Activated CD4-positive, alpha-beta T cell treated with anti-CD3 and anti-CD28 coated beads, Interleukin-2, amount 50 U/mL, for 1 hour (primary cell): ENCODE measurements at places on chromosomes 1 and 21.
A peak's percentile ranks its signal among the peaks of the same experiment; 100 is the strongest.

DNA sequence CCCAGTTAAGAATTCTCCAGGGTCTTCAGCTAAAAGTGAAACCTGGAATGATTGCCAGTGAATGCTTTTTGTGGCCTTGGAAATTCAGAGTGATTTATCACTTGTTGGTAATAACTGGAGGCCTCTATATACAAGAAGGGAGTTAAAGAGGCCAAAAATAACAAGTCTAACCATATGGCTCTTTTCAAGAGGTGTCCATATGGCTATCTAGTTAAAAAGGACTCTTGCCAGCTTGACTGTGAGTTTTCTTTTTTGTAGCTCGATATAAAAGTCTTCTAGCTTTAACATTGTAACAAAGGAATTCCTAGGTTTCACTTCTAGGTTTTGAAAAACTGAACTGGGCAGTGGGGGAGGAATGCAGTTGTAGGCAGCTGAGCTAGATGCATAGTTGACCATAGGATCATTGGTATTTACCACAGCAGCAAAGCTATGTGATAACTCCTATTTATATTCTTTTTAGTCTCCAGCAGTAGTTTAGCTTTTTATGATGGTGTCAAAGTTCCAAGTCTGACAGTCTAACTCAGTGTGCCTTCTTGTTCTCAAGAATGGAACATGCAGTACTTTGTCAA, 44.4 kb downstream of the CACHD1 start:
- no peak for DNase-seq

- no peak for DNase-seq
Observed at GRCh38 chr1:247908766-247909165, 11.3 kb upstream of the OR2T8 start.

- DNase-seq: no peak
Observed at GRCh38 chr1:176903474-176903873, 261.0 kb downstream of the ASTN1 start.

GRCh38 chr21:36160850-36161178, 4.2 kb downstream of the DOP1B start:
- DNase-seq: no peak

DNA sequence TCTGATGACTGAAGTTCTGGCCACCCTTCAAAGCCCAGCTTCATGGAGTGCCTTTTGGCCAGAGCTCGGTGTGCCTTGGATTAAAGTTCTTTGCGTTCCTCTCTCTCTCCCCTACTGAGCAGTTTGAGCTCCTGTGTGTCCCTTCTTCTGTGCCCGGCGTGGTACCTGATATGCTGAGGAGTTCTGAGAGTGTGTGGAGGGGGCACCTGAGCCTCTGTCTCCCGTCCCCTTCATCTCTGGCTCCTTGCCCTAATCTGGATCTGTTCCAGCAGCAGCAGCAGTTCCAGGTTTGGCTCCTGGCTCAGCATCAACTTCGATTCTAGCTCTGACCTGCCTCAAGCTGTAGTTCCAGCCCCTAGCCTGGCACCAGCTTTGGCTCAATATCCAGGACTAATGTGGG, 25.1 kb upstream of the MYCL start:
- no peak for DNase-seq

DNA sequence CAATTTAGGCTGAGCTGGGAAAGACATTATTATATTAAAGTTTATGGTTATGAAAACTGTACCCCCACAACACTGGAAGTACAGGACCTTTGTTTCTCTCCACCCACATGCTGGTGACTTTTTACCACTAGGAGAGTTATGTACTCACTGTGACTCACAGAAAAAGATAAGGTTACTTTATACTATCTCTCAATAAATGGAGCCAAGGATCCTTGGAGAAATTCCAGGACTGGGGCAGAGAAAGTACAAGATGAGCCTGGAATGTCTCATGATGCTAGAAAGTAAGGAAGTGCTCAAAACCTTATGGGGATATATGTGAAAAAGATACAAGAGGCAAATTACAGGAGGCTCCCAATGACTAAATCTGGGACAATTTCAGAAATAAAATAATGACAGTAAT, 63.9 kb upstream of the C1orf105 start:
- DNase-seq: no peak

- no peak for DNase-seq
Observed at GRCh38 chr1:232620356-232620969, 9.5 kb downstream of the SIPA1L2 start.

DNA sequence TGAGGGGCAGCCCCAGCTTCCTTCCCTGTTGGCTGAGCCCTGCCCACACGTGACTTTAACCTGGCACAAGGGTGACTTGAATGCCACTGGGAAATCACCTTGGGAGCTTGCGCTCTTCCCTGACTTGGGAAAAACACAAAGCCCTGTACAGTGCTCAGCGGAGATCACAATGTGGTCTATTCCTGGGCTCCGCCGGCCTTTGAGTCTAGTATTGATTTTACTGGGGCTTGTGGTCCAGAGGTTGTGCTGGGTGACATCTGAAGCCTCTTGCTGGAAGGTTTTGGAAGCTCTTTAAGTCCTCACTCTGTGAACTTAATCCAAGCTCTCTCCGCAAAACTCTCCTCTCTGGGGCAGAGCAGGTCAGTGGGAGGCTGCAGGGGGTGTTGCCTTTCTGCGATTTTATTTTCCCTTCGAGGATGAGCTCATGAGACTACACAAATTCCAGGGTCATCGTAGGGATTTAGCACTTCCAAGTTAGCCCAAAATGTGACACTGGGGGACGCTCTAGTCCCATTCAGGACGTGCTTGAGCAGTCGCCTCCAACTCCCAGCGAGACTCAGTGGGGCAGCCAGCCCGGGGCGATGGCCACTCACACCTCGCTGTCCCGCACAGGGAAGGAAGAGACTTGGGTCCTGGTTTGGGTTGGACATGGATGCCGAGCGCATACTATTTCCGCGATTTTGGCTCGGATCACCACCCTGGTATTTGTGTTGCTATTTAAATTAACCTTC, 291.9 kb upstream of the AJAP1 start:
- no peak for DNase-seq

- DNase-seq: no peak
Observed at GRCh38 chr1:21867451-21867996, 55.5 kb downstream of the LDLRAD2 start.

GRCh38 chr1:231776010-231776756, 149.6 kb downstream of the DISC1 start:
- no peak for DNase-seq

DNA sequence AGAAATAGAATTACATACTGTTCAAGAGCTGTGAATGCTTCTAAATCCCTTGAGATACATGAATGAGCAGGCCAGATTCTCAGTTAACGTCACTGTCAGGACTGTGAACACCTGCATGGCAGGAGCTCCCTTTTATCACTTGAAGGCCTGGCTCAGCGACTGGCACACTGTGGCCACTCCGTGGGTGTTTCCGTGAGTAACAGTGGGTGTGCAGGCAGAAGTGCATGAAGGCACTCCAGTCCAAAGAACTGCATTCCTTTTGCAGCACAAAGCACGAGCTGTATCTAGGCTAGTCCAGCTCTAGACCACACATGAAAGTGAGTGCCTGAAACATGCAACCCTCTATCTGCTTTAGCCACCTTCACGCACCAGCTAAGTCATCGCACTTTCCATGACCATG, 9.6 kb upstream of the SIM2 start:
- DNase-seq: no peak

GRCh38 chr1:246020211-246020954, 486.7 kb downstream of the SMYD3 start:
- no peak for DNase-seq

DNA sequence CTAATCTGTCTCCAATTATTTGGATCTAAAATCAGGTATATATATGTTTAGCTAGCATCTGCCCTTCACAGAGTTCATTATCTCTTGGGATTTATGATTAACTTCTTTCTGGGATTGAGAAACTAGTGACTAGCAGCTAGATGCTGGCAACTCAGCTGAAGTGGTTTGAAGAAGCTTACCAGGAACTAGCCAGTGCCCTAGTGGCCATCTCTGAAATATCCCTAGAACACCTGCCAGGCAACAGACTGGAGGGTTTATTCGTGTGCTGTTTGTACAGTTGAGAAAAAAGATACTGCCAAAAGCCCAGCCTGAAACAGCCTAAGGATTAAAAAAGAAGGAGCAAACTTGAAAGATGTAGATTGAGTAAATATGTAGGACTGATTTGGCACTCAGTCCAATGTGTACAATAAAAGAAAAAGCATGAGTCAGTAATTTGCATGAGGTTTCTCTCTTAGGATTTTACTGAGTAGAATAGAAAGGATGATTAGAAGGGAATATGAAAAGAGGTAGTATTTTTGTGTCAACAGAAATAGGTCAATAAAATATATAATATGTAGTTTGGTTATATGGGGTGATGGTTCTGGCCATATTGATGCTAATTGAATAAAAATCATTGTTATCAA, 1144.6 kb upstream of the ADGRL2 start:
- DNase-seq: no peak

DNA sequence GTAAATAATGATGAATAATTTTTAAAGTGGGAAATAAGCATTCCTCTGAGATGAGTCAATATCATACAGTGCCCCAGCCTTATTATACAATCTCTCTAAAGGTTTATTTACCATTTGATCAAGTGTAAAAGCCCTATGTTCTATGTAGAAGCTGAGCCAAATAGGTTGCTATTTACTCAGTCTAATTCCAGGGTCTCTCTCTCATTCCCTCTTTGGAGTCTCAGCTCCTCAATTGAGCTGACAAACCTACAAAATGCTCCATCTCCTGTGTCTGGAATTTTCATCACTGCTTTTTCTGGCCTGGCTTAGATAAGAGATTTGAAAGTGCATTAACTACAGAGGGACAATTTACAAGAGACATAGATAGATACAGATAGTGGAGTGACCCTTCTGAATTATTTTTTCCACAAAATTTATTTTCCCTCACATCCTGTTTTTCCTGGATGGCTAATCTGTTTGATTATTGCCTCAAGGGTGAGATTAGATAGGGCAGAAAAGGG, 24.8 kb upstream of the USH2A start:
- DNase-seq: no peak

GRCh38 chr21:34935452-34935851, 113.7 kb downstream of the RUNX1 start:
- DNase-seq: no peak

GRCh38 chr1:201327687-201328240, 44.5 kb downstream of the PKP1 start:
- no peak for DNase-seq

- DNase-seq: no peak
Observed at GRCh38 chr21:33760641-33761440, 118.5 kb downstream of the ITSN1 start.

- no peak for DNase-seq
Observed at GRCh38 chr1:160575112-160575664, 4.1 kb downstream of the CD84 start.

DNA sequence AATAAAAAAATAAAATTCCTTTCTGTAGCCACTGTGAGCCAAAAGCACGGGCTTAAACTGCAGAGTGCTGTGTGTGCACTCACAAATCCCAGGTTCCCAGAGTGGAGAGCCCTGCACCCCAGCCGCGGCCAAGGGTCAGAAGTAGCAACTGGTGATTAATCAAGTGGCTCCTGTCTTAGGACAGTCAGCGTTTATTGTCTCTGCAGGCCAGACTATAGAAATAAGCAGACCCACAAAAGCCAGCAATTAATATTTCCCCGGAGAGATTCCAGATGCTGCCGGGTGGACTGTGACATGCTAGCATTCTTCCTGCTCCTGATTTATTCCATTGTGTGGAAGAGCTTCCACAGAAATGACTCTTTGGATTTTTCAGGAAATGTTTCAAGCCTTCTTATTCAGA, 412.2 kb downstream of the KIF26B start:
- no peak for DNase-seq

DNA sequence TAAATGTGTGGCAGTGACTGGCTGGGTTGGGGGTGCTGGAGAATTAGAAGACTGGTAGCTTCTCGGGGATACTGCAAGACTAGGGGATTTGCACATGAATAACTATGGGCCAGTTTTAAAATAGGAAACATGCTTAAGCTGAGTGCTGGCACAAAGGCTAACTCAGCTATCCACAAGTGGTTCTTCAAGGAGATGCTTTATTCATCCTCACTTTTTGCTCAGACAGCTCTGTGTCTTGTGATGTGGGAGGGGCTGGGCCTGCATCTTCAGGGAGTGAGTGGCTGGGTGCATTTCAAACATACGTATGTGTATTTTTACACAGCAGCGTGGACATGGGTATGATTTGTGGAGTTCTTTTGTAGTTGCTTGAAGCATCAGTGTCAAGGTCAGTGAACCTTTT, 2.3 kb downstream of the COQ8A start:
- no peak for DNase-seq

- no peak for DNase-seq
Observed at GRCh38 chr1:148383966-148384365, 99.1 kb downstream of the PPIAL4G start.

DNA sequence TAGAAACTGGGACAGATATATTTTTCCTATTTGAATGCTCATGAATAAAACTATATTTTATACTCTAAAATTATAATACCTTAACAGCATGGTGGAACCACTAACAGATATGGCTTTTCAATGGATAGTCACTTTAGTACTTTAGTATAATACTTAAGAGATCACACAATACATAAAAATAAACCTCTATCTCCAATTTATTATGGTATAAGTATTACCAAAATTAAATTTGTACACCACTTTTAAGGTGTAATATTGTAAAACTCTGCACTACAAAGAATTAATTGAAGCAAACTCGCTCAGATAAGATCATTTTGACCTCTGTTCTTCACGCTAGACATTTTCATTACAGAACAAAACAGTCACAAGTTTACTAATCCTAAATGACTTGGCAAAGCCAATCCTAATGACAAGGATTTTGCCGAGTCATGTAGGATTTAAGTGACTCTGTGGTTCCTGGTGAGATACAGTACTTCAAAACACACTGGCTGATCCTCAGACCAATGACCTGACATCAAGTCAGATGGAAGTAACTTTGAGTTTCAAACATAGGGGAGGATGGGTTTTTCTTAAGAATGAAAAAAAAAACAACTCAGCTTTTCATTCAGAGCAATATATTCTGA, 200.6 kb downstream of the SMYD3 start:
- no peak for DNase-seq

- DNase-seq: peak; percentile 10
Observed at GRCh38 chr1:93029317-93029716, 49.8 kb upstream of the MTF2 start.
